ENCODE measurements at places on chromosomes 16 and 17. TPM values are rescaled to one million over a fixed set of nuclear protein-coding genes. Genes with fewer than 3 reads are reported as not detected.

The PERCC1 gene
- total RNA-seq = not detected

- DNase-seq = peak; percentile 63
These were observed 878 bp upstream of the RNF157 start for GRCh38 chr17:76241204-76241538.

DNA sequence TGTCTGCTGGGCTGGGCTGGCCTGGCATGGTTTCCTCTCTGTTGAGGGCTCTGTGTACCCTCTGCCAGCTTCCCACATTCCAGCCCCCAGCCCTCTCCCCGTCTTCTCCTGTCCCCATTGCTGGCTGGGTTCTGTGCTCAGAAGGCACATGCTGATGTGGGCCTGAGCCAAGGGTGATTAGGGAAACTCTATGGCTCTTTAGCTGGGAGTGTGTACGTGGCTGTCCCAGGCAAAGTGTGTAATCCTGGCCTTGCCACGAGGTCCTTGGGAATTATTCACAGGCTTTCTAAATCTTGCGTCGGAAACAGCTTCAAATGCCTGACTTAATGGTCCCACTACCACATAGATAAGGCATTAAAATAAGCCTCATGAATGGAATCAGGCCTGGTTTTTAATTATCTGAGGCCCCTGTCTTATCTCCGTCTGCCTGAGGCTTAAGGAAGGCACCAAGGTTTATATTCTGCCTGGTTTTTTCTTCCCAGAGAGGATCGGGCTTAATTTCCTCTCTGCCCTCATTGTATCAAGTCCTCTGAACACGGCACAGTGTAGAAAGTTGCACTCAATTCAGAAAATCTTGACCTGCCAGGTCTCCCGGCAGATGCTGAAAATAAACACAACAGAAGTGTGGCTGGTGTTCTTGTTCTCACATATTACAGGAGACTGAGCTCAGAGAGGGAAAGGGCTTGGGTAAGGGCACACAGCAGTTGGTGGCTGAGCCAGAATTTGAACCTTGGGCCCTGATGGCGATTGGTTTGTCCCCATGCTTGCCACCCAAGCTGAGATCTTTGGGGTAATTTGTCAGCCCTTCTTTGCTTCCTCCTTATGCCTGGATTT is 52.9 kb upstream of the LGALS9 start:
- no peak for DNase-seq

DNA sequence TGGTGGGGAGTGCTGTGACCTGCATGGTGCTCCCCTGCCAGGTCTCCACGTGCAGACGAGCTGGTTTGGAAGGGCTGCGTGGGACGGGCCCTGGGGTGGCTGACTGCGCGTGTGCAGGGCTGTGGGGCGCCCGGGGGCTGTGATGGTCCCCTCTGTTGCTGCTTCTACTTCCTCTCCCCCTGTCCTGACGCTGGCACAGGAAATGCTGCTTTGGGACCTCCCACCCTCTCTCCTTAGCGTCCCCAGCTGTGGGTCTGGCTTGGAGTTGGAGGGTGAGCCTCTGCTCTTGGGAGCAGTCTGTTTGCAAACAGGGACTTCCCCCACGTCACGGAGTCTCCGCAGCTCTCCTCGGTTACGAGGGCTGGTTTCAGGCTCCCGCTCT is 35.2 kb downstream of the TSC2 start:
- no peak for DNase-seq

DNA sequence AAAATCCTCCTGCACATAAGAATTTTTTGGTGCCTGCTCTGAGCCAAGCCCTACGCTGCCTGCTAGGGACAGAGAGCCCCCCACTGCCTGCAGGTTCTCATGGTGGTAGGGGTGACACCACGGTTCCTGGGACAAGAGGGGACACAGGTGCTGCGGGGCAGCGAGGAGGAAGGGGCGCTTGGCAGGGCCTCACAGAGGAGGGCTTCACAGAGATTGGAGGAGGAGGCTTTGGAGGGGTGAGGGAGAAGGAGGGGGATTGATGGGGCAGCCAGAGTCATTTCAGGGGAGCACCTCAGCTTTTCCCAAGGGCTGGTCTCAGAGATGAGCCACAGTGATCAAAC is 29.8 kb upstream of the GSG1L start:
- DNase-seq = peak; percentile 17

- no peak for DNase-seq
These were observed 1114.2 kb upstream of the GOT2 start for GRCh38 chr16:59848296-59848695.

DNA sequence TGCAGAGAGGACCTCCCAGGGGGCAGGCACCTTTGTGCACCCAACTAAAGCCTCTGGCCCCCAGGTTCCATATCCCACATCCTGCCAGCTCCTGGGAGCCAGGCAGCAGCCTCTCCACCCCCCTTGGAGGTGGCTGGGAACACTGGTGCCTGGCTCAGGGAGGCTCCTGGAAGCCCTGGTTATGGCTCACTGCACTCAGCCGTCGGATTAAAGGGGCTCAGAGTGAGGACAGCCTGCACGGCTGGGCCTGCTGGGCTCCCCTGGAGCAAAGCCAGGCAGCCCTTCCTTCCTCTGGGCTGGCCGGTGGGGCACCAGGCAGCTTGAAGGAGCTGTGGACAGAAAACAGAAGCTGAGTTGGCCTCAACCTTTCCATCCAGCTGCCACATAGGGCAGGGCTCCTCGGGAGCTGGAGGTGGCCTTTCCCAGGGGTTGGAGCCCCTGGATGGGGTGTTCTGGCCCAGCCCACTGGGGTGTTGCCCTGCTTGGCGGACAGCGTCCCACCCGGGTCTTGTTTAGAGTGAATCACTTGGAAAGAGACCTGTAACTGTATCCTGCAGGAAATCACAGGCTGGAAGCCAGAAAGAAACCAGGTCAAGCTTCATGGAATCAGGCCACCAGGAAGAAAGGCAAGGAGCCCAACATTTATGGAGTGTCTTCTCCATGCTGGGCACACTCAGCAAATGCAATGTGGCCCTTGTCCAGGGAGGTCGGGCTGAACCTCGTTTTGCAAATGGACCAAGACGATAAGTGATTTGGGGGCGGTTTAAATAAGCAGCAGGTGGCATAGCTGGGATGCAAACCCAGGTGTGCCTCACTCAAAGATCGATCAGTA is 253.3 kb downstream of the SOX9 start:
- DNase-seq = no peak

The FBXW10 gene
- total RNA-seq = 0.12 TPM

The METTL9 gene
- 67.8 TPM for total RNA-seq
